ENCODE measurements at places on chromosomes 7 and 10.

GRCh38 chr7:151139071-151139790 is 28.3 kb downstream of the GBX1 start:
- no peak for DNase-seq

DNA sequence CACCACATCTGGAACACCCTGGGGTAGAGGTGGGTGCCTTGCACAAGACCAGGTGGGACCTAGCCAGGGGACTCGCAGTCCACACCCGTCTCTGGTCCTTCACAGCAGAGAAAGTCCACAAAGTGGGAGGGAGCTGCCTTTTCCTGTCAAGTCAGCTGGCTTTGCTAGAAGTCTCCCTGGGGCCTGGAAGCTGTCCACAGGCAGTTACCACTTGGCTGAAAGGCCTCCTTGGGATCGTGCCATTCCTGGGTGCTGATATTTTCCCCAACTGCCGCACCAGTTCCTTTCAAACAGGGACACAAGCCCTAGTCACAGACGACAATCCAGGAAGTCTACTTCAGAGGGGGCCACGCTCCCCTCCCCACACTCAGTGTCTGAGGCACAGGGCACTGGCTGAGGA is 75.4 kb downstream of the AFAP1L2 start:
- no peak for DNase-seq

DNA sequence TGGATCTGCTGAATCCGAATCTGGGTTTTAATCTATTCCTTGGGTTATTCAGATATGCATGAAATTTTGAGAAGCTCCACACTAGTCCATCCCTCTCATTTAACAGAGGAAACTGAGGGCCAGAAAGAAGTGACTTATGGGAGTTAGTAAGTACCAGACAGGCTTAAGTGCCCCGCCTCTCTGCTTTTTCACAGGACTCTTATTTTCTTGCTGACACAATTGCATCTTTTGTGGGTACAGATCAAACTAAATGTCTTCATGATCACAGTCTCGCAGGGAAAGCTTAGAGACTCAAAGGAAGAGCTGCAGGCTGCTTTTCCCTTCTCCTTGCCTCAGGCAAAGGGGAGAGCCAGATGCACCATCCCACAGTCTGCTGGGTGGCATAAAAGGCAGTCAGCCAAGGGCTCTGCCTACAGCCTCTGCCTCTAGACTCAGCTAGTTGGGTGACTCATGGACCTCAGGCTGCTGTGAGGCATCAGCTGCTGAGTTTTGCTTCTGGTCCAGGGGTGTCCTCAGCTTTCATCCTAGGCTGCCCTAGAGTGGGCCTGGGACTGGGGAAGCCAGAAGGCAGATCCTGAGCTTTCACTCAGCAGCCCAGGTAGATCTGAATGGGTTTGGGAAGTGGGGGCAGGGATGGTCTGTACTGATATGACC is 11.6 kb downstream of the GOLGA7B start:
- no peak for DNase-seq

DNA sequence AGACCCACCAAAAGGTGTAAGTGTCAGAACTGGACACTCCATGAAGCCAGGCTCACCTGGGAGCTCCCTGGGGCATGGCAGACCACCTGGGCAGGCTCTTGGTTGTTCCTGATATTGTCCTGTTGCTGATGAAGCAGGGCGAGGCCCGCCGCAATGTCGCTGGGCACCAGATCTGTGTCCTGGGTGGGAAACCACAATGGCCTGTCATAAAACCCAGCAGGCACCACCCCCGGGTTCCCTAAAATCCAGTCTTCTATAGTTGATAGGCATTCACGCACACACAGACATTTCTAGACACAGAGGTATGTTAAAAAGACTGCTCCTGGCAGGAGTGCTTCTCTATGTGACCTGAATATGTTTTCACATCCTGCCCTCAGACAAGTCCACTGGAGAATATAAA is 15.0 kb downstream of the DAGLB start:
- no peak for DNase-seq

DNA sequence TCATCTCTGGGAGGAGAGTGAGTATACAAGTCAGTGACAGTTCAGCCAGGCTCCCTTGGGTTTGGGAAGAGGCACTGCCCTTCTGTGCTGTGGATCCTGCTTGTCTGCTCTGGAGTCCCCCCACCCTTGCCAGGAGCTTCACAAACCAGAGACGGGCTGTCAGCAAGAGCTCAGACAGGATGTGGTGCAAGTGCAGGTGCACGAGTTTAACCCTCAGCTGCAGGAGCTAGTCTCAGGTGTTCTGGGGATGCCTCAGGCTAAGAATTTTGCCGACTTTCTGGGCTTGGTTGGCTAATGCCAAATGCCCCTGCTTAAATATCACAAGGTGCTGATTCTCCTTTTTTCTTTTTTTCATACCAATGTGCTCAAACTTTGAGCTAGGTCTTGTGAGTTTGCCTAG is 22.3 kb downstream of the ZNF783 start:
- peak; percentile 39 for DNase-seq
